ENCODE measurements at places on chromosomes 2 and 18. TPM values are rescaled to one million over a fixed set of nuclear protein-coding genes. Genes with fewer than 3 reads are reported as not detected.

GRCh38 chr2:222479859-222480258 lies 55.5 kb downstream of the SGPP2 start:
- no peak for DNase-seq

RHBDD1 gene
- 27.4 TPM for total RNA-seq

SERPINB4 gene
- total RNA-seq, result not detected

DNA sequence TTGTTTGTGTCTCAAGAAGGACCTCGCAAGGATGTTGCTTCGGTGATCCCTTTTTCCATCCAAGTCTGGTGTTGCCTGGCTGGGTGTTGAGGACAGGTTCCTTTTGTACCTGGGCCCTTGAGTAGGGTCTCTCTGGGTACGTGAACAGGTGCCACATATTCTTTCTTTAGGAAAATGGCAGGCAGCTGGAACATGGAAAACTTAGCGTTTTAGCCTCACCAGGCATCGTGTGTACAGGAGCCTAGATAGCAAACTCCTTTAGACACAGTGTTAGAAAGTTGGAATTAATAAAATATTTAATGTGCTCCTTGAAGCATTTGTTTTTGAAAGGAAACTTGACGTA lies 54.3 kb upstream of the RBM44 start:
- no peak for DNase-seq

NXPH2 gene
- total RNA-seq, result not detected

POTEJ gene
- 0.15 TPM for total RNA-seq

GRCh38 chr18:7566567-7567473 lies at the start of gene PTPRM:
TSS of gene PTPRM (plus strand) at chr18:7567316. CDS start at chr18:7567819, 503 bp downstream.
- DNase-seq, result peak; percentile 74

GRCh38 chr2:232292395-232293154 lies 86.0 kb upstream of the ALPP start:
- DNase-seq, result peak; percentile 43

TLX2 gene
- 0.56 TPM for total RNA-seq

- no peak for DNase-seq
These were observed 15.5 kb downstream of the TBC1D8 start for GRCh38 chr2:101135412-101136296.

DNA sequence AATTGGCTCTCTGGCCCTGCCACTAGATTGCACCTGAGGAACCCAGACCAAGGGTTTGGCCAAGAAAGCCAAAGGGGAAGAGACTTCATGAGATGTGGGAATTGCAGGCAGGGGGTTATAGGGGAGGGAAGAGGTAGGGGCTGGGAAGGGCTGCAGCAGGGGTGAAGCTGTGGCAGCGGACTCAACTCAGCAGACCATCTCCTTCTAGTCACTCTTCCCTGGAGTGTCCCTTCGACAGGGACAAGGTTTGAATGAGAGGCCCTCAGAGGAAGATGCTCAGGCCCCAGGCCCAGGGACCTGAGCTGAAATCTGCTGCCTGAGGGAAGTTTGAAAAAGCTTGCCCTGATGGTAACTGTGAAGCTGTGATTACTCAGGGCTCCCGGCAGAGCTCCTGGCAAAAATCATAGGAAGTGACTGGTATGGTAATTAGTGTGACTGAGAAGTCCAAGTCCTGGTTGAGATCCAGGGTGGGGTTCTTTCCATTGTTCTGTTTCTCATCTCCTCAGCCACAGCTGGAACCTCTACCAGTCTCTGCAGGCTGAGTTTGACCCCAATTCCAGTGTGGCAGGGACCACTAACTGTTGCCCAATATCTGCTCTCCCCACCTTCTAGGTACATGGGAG lies 300.9 kb downstream of the CYP26B1 start:
- no peak for DNase-seq

CTAGE1 gene
- not detected for total RNA-seq

DNA sequence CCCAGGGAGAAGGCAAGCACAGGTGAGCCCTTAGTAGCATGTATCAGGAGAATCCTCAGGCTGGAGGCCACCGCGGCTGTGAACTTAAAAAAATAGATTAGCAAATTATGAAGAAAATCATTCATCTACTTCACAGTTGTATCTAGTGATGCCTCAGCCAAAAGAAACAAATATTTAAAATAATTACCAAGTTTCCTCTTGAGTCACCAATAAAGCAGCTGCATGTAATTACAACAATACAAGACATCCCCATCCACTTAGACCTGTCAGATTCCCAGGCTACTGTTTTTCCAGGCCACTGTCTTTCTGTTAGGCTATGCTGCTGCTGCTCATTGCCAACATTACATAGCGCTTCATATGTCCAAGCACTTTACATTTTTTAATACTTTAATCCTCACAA lies 54.6 kb upstream of the PHLPP1 start:
- DNase-seq, result no peak

DNA sequence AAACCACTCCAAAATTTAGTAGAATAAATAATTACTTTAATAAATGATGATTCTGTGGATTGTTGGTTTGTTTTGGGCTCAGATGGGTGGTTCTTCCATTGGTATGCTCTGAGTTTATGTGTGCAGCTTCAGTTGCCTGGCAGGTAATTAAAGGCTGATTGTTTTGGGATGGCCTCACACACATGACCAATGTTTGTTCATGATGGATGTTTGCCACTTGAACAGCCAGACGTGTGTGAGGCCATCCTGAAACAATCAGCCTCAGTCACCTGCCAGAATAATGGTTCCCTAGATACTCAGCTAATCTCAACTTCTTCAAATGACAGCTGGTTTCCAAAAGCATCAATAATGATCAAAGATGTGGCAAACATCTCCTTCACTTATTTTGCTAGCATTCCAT lies 352.5 kb upstream of the GULP1 start:
- DNase-seq, result no peak
